ENCODE measurements at places on chromosomes 2 and 18.

- DNase-seq = no peak
Measured at GRCh38 chr2:177464549-177464948, 72.0 kb downstream of the AGPS start.

DNA sequence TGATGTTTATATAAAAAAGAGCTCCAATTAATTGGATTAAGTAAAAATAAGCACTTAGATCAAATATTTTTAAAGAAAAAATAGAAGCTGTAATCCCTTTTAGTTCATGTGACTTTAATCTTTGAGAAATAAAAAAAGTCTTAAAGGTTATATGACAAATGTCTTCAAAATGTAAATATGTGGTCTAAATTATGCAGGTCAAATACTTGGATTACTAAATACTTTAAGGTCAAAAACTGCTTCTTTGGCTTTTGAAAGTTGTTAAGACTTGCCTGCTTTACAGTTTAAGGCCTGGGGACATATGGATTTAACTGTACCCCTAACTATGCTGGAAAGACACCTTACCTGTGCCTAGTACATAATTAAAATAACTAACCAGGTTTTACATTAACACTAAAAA, 15.5 kb upstream of the PDK1 start:
- no peak for DNase-seq

GRCh38 chr2:41222593-41222992, 770.7 kb upstream of the SLC8A1 start:
- no peak for DNase-seq

DNA sequence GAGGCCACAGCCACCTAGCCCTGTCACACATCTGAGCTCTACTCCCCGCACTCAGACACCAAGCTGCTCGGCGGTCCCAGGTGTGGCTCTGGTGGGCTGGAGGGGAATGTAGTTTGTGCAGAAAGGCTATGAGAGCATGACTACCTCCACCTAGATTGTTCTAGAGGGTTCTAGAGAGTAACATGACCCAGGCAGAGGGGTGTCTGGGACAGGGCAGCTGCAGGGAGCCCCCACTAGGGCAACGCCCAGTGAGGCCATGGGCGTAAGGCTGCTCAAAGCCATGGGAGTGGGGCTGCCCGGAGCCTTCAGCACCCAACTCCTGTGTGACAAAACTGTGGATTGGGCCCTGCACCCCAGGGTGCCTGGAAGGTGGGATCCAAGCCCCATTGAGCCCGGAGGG, 511.4 kb upstream of the MYT1L start:
- no peak for DNase-seq

GRCh38 chr18:26504831-26505230, 43.5 kb downstream of the KCTD1 start:
- DNase-seq = no peak

- no peak for DNase-seq
Measured at GRCh38 chr18:40447820-40448219, 1507.2 kb upstream of the PIK3C3 start.

DNA sequence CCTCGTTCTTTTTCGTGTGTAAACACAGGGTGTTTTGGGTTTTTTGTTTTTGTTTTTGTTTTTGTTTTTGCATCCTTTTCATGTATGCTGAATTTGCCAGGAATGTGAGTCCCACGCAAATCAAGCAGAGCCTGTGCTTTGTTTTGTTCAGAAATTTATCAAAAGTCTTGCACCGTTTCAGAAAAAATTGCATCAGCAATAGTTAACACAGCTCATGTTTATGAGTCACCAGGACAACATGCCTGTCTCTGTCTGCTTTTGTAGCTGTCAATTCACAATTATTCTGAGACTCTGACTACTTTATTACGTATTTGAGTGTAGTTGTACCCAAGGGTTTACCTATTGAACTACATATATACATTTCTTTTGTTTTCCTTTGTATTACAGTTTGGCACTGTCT, 38.3 kb downstream of the MRPL44 start:
- DNase-seq = no peak

DNA sequence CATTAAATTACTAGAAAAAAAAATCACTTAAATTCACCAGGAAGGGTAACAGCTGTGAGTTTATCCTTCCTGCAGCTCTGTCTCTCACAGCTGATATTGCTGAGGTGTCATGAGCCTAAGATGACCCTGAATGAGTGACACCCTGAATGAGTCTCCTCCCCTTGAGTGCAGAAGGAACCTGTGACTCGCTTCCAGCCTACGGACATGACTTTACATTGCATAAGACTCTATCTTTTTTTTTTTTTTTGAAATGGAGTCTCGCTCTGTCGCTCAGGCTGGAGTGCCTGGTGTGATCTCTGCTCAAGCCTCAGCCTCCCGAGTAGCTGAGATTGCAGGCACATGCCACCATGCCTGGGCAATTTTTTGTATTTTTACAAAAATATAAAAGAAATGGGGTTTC, 14.1 kb downstream of the MRO start:
- no peak for DNase-seq

- DNase-seq = no peak
Measured at GRCh38 chr2:128196026-128196425, 105.0 kb downstream of the UGGT1 start.

DNA sequence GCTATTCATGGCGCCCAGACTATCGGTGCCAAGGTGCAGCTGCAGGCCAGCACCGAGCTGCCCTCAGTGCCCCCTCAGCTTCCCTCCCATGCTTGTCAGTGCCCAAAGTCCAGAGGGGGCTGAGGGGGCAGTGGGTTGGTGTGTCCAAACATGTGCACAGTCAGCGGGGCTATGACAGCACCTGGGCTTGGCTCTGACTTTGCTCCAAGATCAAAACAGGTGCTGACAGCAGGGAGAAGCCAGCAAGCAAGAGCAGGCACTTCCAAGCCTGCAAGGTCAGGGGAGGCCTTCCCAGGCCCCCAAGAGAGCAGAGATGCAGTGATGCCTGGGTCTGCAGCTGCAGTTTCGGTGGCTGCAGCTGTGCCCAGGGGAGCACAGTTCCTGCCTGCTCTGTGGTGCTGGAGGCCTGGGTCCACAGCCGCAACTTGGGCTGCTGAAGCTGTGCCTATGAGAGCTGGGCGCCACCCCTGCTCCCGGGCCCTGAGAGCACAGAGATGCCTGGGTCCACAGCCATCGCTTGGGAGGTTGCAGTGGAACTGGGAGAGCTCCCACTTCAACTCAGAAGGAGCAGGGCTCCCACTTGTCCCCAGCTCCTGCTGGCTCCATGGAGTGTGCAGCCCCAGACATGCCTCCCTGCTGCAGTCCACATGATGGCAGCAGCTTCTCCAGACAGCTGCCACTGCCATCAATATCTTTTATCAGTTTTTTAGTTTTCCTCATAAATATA, 775.3 kb upstream of the POU3F3 start:
- no peak for DNase-seq

- no peak for DNase-seq
Measured at GRCh38 chr2:222663479-222663878, 7.6 kb upstream of the FARSB start.

DNA sequence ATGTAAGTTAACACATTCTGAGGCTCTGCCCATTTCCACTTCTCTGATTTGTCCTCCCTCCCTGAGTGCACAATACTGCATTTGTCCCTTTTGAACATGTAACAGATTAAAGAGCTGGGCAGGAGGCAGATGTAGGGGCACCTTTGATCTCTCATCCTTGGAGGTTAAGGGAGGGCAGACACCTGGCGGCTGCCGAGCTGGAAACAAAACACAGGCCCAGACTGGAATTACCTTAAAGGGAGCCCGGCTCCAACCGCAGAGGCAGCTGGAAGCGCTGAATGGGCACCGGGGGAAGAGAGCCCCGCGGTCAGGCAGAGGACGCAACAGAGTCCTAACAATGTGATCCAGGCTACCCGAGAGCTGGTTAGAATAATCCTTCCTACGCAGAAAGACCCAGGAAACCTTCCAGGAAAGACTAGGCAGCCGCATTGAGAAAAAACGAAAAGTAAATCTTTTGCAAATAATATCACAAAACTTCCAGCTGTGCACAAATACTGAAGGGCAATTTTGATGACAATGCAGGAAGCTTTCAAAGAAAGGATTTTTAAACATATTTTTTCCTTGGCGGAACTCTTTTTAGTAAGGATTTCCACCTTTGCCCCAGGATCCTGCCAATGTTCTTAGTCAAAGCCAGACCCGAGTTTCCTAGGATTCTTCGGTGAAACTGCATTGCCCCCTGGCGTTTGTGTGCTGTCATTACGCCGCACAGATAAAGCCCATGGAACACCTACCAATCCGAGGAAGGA, 216.0 kb downstream of the TGIF1 start:
- DNase-seq = peak; percentile 84

DNA sequence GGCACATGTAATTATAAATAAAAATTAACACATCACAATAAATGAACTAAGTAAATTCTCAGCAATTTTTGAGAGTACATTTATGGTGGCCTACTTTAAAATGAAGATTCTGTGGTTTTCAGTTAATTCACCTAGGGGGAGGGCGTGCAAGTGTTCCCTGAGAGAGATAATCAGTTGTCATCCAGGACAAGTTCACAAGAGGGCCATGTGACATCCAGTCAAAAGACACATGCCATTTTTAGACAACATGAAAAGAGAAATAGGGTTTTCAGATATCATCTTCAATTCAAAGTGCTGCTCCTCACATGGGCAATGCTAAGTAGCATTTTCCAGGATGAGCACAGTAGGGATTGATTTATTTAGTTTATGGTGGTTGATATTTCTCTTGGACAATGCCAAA, 393.7 kb downstream of the STK39 start:
- DNase-seq = no peak

DNA sequence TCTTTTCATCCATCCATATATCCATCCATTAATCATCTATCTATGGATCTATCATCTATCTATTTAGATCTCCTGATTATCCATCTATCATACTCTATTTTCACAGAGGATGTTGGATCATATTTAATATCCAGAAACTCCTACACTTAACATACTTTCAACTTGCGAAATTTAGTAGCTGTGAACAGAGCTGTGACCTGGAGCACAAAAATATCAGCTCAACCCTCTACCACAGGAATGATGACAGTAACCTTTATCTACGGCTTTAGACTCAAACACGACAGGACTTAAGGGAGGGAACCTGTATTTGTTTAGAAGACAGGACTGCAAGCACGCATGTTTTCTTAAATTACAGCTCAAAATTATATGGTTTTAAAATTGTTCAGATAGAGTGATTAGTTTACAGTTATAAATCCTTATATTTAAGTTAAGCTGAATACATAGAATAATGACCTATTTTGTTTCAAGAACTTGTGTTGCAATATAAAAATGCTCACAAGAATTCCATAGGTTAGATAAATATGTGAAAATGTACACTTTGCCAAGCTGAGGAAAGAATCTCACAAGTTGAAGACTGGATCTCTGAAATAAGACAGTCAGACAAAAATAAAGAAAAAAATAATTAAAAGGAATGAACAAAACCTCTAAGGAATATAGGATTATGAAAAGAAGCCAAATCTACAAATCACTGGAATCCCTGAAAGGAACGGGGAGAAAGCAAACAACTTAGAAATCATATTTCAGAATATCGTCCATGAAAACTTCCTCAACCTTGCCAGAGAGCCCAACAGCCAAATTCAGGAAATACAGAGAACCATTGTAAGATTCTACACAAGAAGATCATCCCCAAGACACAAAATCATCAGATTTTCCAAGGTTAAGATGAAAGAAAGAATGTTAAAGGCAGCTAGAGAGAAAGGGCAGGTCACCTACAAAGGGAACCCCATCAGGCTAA, 142.0 kb downstream of the COL6A3 start:
- no peak for DNase-seq

DNA sequence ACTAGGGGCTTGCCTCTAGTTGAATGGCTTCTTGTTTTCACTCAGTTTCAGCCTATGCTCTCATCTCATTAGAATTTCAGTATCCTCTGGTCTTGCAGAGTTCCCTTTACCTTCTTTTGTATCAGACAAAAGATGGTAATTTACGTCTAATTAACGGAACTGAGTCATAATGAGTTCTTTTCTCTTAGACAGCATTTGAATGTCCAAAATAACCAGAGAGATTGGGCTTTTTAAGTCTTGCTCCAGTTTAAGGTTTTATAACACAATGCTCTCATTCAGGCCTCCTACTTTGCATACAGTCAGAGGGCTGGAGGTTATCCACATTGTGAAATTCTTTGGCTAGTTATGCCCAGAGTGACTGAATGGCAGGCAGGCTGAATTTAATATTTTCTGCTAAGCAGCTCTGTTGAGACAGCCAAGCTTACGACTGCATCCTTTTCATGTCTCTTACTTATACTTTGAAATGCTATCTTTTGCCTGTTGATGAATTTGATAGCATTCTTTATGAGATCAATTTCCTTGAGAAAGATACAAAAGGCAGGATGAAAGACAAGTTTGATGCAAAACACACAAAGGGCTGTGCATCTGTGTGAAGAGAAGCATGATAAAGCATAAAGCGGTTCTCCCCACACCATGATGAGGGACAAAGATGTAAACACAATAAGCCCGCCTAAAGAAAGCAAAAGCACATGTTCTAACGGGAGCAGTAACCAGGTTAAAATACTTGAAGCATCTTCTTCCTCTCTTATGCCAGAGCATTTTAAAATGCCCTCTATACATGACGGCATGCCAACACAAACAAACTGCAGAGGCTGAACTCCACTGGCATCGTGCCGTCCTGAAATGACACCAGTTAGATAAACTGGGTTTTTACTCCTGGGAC, 90.0 kb downstream of the CDH2 start:
- DNase-seq = peak; percentile 94

GRCh38 chr2:158312981-158313380, 143.6 kb downstream of the CCDC148 start:
- no peak for DNase-seq

- DNase-seq = no peak
Measured at GRCh38 chr2:239061824-239062570, 214.1 kb downstream of the TWIST2 start.

- no peak for DNase-seq
Measured at GRCh38 chr18:71597219-71597618, 946.9 kb downstream of the CBLN2 start.

DNA sequence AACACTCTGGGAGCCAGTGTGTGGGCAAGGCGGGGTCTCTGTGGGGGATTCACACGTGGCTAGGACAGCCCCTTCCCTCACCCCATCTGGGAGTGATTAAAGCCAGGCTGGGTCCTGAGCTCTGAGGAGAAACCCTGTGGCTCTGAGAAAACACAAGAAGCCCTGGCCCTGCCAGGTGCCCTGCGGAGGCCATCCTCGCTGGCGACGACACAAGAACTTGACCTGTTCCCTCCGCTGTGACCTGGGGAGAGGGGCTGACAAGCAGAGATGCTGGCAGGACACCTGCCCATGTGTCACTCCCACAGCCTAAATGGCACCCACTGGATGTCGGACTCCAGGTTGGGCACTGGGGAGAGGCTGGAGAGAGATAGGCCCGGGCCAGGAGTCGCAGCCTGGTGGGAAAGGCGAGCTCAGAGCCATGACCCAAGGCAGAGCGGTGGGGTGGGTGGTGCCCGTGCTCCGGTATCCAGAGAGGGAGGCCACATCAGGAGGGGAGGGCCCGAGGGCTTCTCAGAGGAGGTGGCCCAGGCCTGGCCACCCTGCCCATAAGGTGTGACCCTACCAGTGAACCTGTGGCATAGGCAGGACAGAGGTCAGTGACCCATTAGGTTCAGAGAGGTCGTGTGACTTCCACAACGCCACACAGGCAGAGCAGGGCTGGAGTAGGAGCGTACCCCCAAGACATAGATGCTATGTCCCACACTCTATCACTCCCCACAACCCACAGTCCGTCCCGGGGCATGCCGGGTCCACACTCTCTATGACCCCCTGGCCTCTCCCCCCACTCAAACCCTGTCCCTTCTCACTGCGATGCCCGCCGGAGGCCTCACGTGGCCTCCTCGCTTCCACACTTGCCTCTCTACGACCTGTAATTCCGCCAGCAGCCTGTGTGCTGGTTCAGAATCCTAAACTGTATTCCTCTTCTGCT, 59.4 kb upstream of the HPCAL1 start:
- no peak for DNase-seq
